Tracheal epithelial cell (primary cell): ENCODE measurements at places on chromosomes 11 and 22. TPM values are rescaled to one million over a fixed set of nuclear protein-coding genes. Genes with fewer than 3 reads are reported as not detected.

The FGF4 gene
- total RNA-seq, result not detected in 2 replicates

The RAB39A gene
- total RNA-seq, result not detected in 2 replicates

The RTN4R gene
- 4.9 and 6.5 TPM in 2 replicates for total RNA-seq

The RRAS2 gene
- total RNA-seq, result 176 and 203 TPM in 2 replicates
